C1 segment of cervical spinal cord (tissue), 14 donors: ENCODE measurements at places on chromosomes 16 and 17.

- no peak for DNase-seq
Measured at GRCh38 chr16:85696781-85697180, 8.0 kb upstream of the GINS2 start.

- DNase-seq, result no peak
Measured at GRCh38 chr17:29119265-29119664, 60.9 kb downstream of the MYO18A start.

DNA sequence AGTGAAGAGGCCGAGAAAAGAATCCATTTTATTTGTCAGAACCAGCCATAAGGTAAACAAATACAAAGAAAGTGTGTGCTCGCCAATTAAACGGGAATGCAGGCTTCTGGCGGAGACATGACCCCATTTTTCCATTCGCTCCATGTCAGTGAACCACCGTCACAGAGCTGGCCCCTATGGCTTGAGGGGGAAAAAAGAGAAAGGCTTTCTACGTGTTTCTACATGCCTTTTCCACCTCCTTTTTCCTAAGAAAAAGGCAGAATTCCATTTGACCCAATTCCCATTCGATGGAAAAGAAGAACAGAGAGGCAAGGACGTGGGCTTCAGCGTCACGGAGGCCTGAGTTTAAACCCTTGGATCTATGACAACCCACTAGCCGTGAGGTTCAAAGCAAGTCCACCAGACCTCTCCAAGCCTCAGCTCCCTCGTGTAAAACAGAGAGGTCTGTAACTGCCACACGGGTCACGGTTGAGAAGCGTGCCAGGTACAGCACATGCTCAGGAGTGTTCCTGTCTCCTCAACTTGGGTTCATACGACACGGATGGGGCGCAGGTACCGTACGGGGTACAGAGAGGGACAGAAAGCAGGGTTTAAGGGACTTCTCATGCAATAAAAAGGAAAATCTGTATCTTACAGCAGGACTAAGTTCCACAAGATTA is 91.9 kb downstream of the NXN start:
- DNase-seq, result no peak

- no peak for DNase-seq
Measured at GRCh38 chr17:78485290-78486168, 91.7 kb downstream of the DNAH17 start.

DNA sequence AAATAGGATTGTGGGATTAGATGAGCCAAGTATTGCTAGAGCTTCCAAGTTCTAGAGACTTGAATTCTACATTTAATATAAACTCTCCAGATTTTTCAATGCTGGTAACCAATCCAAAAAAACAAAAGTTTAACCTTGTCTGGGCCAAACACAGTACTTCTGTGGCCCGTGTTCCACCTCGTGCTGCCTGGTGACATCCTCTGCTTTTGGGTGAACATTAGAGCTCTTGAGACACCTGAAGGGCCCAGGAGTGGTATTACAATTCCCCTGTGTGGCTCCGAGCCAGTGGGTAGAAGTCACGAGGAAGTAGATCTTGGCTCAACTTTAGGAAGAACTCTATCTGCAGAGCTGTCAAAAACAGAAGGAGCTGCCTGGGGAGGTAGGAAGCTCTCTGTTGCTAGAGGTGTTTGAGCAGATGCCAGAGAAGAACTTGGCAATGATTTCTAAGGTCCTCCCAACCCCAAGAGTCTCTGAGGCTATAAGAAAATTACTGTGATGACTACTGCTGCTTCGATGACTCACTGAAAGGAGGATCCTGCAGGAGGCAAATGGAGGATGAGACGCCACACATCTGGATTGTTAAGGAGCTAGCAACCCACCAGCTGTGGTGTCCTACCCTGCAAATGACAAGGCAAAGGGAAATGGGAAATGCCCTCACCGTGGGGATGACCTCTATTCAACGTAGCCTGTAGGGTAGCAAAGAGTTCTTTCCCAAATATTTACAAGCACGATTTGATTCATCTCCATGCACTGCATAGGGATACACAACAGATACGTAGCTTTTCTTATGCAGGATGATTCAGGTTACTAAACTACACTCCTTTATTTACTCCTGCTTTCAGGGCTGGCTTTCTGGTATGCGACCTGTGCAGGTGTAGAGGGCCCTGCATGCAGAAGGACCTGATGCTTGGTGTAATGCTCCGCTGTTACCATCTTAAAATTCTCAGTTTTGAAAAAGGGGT is 45.8 kb upstream of the GAS7 start:
- DNase-seq, result no peak

GRCh38 chr16:2183671-2184070 is 12.7 kb downstream of the CASKIN1 start:
- DNase-seq, result no peak

DNA sequence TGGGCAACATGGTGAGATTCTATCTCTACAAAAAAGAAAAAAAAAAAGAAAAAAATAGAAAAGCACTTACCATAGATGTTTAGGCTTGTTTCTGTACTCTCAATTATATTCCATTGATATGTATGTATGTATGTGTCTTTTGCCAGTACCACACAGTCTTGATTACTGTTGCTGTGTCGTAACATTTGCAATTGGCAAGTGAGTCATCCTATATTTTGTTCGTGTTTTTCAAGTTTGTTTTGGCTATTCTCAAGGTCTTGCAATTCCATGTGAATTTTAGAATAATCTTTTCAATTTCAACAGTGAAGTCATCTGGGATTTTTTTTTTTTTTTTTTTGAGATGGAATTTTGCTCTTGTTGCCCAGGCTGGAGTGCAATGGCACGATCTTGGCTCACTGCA is 19.3 kb downstream of the SPECC1 start:
- no peak for DNase-seq

DNA sequence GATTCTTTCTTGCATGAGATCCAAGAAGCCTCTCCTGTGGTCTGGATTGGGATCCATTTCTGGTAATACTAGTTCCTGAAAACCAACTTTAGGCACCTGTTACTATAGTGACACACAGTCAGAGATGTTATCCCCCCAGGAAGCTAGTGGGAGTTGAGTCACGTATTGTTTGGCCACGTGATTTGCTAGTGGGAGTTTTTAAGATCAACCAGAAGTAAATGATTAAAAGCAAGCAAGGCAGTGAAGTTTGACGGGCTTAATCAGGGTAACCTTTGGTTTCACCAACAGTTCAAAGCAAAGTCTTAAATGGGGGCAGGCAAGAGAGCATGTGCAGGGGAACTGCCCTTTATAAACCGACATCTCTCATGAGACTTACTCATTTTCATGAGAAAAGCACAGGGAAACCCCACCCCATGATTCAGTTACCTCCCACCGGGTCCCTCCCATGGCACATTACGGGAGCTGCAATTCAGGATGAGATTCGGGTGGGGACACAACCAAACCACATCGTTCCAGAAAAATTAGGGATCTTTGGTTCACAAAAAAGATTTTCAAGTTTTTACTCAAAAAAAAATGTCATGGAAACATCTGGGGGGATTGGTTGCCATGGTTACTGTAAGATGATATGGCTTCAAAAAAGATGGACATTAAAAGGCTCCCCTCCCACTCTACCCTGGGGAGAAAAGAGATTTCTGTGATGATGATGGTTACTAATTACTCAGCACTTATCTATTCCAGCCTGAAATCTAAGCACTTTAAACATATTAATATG is 483.1 kb upstream of the ERCC4 start:
- DNase-seq, result no peak

GRCh38 chr16:515175-515938 is 12.2 kb upstream of the CAPN15 start:
- DNase-seq, result no peak

GRCh38 chr16:69581297-69581696 is 15.5 kb downstream of the NFAT5 start:
- no peak for DNase-seq

GRCh38 chr16:720990-721764 is at the start of gene ANTKMT:
TSS of gene ANTKMT (plus strand) at chr16:721146. CDS start at chr16:721275, 129 bp downstream.
- peak; percentile 90 for DNase-seq

DNA sequence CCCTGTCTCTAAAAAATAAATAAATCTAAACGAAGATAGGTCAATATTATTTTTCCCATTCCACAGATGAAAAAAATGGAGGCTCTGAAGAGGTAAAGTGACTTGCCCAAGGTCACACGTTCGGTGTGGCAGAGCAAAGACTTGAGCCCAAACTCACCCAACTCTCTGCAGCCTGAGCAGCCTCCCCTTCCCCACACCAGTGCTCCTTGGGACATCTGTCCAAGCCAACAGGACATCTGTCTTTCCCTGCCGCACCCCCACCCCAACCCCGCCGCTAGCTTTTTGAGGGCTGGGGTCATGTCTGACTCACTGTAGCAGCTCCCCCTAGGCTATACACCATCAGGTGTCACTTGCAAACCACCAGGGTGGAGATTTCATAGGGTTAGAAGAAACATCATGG is 5.2 kb upstream of the BEAN1 start:
- no peak for DNase-seq

GRCh38 chr17:42690596-42690995 is 8.3 kb downstream of the CNTNAP1 start:
- DNase-seq, result no peak

GRCh38 chr17:51184124-51184523 is 17.9 kb downstream of the NME2 start:
- no peak for DNase-seq

DNA sequence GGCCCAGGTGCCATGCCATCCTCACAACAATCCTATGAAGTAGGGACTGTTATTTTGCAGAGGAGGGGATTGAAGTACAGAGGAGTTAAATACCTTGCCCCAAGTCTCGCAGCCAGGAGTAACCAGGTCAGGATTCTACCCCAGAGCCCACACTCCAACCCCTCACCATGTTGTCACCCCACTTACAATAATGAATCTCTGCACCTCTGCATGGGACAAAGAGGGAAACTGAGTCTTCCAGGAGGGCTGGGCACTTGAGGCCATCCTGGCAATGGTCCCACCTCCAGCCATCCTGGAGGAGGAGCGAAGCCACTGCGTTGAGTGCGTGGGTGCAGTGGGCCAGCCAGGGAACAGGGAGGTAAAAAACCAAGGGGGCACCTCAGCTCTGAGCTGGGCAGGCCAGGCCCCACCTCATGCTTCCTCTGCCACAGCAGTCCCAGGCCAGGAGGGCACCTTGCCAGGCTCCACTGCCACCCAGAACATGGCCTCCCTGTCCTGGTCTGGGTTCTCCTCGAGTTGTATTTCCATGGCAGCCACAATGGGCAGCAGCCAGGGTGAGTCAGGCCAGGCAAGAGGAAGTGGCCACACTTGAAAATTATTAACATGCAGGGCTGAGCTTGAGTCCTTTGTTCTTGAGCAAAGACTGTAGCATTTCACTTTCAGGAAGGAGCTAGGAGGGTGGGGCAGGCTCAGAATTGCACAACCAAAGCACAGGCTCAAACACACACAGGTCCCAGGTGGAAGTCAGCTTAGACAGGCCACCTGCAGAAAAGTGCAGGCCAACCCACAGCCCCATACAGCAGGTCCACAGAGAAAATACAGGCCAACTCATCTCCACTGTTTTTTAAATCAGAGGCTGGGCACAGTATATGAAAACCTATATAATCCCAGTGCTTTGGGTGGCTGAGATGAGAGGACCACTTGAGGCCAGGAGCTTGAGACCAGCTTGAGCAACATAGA is 52.1 kb downstream of the CUEDC1 start:
- DNase-seq, result peak; percentile 38

GRCh38 chr16:77945126-77945525 is 77.2 kb upstream of the CLEC3A start:
- no peak for DNase-seq

GRCh38 chr16:28289048-28289447 is 3.3 kb upstream of the SBK1 start:
- no peak for DNase-seq

- DNase-seq, result peak; percentile 32
Measured at GRCh38 chr16:66996324-66996982, 8.1 kb downstream of the CES4A start.

DNA sequence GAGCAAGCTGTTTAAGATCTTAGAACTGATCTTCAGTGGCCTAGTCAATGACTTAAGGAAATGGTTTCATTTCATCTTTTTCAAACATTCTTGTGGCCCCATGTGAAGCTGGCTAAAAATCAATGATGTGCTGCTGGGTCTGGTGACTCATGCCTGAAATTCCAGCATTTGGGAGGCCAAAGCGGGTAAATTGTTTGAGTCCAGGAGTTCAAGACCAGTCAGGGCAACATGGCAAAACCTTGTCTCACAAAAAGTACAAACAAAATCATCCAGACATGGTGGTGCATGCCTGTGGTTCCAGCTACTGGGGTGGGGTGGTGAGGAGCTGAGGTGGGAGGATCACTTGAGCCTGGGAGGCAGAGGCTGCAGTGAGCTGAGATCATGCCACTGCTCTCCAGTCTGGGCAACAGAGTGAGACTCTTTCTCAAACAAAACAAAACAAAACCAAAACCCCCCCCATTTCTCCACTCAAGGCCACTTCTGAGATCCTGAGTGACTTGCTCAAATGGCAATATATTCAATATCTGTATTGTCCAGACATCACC is 17.4 kb upstream of the COL1A1 start:
- no peak for DNase-seq

- no peak for DNase-seq
Measured at GRCh38 chr17:28056276-28056620, 13.8 kb downstream of the NLK start.

- no peak for DNase-seq
Measured at GRCh38 chr16:85036236-85037049, 8.8 kb downstream of the KIAA0513 start.

- DNase-seq, result no peak
Measured at GRCh38 chr16:2299915-2300192, 31.9 kb upstream of the RNPS1 start.

- no peak for DNase-seq
Measured at GRCh38 chr17:64230791-64231408, 32.2 kb downstream of the TEX2 start.

DNA sequence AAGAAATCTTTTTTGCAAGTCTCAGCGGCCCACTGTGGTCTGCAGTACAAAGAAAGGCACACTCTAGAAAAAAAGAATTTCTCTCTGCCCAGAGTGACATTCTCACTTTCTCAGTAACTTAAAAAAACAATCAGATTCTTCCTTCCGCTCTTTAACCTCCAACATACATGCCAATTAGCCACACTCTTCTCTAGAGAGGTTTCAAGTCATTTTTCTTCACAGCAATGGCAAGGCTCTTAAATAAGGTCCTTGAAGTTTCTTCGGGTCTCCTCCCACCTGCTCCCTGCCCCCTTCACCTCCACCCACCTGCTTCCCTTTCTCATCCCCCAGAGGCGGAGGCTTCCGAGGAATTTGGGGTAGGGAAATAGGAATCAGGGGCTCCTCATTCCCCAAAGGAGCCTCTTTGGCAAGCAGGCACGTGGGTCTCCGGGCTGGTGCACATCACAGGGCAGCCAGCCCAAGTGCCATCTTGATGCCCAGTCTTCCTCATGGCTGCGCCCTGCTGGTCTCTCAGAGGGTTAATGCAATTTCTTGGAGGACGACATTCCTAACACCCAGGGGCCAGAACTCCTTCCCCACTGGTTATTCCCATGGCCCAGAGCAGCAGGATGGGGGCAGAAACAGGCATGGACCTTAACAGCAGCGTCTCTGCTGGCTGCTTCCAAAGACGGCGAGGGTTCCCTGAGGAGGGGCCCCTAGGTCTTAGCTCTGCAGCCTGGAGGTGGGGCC is 855 bp upstream of the MEOX1 start:
- no peak for DNase-seq

DNA sequence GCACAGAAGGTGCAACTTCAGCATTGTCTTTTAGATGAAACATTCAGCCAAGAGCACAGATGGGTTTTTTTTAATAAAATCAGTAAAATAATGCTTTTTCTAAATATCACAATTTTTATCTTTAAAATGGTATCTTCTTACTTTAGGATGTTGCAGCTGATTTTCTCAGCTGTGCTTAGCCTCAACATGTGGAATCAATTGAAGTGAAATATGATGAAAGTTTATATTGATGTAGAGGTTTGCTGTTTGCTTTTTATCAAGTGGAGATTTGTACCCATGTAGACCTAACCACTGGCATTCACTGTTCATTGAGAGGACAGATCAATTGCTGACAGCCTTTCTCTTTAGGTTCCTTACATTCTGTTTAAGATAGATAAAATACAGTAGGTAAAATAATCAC is 107.8 kb downstream of the CYB561 start:
- DNase-seq, result no peak
